ENCODE measurements at places on chromosomes 16 and 17.
A peak's percentile ranks its signal among the peaks of the same experiment; 100 is the strongest.

DNA sequence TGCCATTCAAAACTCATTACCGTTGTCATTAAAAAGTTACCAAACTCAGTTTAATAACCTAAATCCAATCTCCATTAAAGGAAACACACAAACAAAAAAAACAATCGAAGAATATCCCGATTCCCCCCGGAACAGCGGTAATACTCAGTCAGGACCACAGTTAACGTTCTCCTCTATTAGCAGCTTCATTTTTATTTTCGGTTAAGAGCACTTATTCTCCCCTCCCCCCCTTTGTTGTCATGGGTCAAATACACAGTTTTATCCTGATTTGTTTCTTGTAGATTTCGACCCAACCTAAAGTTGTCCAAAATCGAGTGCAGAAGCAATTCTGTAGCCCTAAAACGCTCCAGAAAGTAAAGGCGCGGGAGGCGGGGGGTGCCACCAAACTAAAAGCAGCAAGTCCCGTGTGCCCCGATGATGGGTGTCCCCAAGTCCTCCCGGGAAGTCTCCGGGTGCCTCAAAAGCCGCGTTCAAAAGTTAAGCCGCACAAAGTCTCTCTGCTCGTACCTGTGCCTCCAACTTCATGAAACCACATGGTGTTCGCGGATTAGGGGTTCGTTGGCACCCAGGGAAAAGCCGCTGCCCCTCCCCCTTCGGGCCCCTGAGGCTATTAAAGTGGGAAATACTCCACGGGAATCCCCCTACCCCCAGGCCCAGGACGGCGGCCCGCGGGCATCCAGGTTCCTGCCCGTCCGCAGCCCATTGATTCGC is 996 bp downstream of the SUMO2 start:
- DNase-seq, result no peak

GRCh38 chr17:19744922-19745757 is 3.0 kb downstream of the ALDH3A1 start:
- peak; percentile 63 for DNase-seq

- no peak for DNase-seq
These were observed 1.3 kb downstream of the ARRB2 start for GRCh38 chr17:4711661-4712181.

- DNase-seq, result no peak
These were observed 17.6 kb upstream of the CYLD start for GRCh38 chr16:50724306-50724705.

GRCh38 chr16:4987580-4988374 is 29.6 kb downstream of the SEC14L5 start:
- DNase-seq, result no peak

DNA sequence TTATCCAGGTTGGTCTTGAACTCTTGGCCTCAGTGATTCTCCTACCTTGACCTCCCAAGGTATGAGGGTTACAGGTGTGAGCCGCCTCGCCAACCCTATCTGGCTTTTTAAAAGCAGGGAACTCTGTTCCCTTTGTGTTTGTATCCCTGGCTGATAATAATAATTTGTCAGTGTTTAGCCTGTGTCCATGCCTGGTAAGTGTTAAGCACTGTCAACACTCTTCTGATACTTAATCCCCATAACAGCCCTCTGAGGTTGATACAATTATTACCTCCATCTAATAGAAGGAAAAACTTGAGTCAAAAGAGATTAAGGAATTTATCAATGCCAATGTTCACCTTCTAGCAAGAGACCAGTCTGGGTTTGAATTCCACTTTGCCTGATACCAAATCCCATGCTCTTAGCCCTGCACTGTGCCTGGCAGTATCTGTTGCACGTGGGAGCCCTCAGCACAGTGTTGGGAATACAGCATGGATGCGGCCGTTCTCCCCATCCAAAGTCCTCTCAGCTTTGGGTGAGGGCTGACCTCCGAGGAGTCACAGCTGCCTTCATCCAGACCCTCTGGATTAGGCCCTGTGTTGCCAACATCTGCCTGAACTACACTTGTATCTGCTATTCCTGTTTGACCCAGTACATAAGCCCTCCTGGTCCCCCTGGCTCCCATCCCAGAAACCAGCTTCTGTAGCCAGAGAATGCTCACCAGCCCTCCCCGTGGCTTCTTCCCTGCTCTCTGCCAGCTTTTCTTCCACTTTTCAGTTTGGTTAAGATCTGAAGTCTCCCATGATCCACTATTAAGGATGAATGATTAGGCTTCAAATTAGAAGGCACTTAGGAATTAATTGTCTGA is 335.6 kb upstream of the ASIC2 start:
- DNase-seq, result no peak

- DNase-seq, result no peak
These were observed 164.7 kb downstream of the SLC39A11 start for GRCh38 chr17:72927760-72928159.

GRCh38 chr17:80921741-80922579 is 69.7 kb upstream of the CHMP6 start:
- no peak for DNase-seq

DNA sequence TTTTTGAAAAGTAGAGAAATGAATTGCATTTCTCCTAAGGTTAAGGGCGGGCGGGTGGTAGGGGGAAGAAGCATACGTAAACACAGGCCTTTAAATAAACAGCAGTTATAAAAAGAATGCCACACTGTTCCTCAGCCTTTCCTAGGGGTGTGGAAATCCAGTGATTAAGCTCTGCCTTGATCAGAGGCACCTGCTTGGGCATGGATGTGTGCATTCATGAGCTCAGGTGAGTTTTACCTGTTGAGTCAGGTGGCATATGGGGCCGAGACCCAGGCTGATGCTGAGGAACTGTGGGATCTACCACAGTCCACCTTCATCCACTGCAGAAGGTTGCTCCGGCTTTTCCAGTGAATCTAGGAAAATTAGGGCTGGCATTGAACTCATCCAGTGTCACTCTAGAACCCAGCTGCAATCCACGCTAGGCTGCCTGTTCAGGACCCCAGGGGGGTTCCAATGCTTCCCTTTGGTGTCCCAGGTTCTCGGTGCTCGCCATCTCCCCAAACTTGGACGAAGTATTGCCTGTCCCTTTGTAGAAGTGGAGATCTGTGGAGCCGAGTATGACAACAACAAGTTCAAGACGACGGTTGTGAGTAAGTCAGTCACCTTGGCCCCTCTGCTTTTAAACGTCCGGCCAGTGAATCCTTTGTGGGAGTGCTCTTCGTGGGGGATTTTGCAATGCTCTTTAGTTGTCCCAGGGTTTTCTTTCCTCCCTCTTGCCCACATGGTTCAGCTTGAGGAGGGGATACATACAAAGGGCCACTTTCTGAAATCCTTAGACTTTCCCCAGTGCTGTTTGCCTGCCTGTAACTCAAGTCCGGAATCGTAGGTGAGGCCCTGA is 72.7 kb downstream of the SDR42E1 start:
- no peak for DNase-seq

GRCh38 chr17:63138713-63139112 is 172.7 kb downstream of the TANC2 start:
- DNase-seq, result peak; percentile 13

DNA sequence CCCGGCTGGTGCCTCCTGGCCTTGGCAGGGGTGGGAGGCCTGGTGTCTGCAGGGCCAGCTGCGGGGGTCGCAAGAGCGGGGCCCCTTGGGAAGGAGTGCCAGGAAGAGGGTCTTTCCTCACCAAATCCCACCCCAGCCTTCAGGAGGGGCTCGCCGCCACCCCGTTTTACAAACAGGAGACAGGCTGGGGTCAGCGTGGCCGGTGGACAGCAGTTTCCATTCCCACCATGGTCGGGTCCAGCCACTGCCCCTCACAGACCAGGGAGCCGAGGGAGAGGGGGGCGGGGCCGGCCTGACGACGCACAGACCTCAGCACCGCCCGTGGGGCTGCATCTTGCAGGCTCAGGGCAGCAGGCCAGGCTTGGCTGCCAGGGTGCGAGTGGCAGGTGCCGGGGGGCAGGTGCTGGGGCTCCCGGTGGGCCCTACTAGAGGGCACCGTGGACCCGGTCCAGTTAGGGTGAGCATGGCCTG is 7.6 kb downstream of the CBFA2T3 start:
- DNase-seq, result no peak

GRCh38 chr16:66873685-66874055 is 6.6 kb upstream of the PDP2 start:
- no peak for DNase-seq

GRCh38 chr16:14203166-14203565 is 132.0 kb downstream of the MRTFB start:
- DNase-seq, result no peak

DNA sequence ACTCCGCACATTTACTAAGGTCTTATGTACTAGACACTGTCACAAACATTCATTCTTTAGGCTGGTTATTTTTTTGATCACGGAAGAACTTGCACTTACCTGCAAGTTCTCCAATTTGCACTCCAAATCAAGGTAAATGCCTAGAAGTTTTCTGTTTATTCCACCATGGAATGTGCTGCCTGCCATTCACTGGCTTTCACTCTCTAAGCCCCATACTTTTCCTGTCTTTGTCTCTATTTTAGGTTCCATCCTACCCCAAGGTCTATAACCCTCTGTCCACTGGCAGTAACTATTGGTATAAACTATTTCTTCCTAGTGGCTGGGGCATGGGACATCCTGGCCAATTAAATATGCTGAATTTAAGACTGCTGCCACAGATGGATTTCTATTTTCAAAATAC is 15.9 kb downstream of the XPO6 start:
- DNase-seq, result no peak

- no peak for DNase-seq
These were observed 8.4 kb downstream of the FOXN1 start for GRCh38 chr17:28514561-28515002.

DNA sequence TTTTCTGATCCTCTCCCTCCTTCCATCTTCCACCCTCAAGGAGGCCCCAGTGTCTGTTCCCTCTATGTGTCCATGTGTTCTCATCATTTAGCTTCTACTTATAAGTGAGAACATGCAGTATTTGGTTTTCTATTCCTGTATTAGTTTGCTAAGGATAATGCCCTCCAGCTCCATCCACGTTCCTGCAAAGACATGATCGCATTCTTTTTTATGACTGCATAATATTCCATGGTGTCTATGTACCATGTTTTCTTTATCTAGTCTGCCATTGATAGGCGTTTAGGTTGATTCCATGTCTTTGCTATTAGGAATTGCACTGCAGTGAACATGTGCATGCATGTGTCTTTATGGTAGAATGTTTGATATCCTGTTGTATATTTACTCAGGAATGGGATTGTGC is 275.1 kb downstream of the BCAS3 start:
- no peak for DNase-seq

DNA sequence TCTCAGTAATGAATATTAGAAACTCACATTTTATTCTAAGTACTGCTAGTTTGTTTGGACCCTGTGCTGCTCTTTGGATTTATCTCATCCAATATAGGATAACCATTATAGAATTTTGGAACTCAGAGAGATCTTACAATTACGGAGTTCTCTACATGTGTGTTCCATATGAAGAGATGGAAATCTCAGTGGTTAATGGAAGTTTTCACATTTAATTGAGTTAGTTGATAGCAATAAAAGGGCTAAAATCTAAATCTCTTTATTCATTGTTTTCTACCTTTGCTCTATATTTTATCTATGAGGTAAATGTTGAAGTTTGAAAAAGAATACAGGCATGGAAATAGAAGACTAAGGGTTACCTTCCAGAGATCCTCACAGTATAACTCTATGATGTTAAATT is 558.0 kb upstream of the KIF2B start:
- DNase-seq, result no peak

DNA sequence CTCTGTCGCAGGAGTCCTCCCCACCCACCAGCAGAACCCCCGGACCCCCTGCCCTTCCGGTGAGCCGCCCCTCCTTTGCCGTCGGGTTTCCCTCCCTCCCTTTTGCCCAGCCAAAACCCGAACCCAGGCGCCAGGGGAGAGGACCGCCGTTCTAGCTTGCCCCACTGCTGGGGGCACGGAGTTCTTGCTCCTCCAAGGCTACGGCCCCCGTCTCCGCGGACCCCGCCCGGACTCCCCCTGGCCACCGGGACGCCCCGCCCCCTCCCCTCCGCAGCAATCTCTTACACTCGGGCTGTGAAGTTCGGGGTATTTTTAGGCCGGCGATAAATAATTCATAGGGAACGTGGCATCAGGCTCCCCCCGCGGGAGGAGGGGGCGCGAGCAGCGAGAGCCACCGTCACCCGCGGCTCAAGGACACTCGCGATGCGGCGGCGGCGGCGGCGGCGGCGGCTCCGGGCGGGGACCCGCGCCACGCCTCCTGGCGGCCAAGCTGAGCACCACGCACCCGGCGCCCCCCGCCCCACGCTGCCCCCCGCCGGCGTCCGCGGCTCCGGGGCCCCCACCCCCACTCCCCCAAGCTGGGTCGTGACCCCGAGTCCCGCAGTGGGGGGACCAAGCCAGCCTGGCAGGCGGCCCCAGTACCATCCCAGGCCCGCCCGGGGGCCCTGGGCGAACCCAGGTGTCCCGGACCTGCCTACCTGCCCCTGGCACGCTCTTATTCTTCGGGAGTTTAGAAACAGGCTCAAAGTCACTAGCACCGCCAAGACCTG is at the start of gene GRIN2C:
Gene GRIN2C (minus strand): TSS at position 427 of the 770 bp plus-strand sequence. CDS start 4,793 bp downstream, outside the sequence.
- DNase-seq, result no peak

DNA sequence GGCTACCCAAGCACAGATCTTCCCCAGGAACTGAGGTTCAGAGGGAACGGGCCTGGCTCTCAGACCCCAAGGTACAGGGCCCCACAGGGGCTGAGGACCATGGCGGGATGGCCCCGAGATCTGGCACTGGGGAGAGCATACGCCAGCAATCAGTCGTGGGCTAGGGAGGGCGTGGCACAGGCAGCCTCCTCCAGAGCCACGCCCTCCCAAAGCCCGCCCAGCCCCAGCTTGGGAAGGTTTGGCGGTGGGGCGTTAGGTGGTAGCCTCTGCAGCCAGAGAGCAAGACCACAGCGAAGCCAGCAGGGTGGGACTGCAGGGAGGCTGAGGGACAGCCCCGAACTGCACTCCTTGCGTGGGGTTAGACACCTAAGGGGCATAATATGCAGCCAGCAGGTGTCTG is 11.6 kb downstream of the WNT9B start:
- DNase-seq, result no peak

- peak; percentile 97 for DNase-seq
These were observed 6.4 kb downstream of the CUEDC1 start for GRCh38 chr17:57948555-57949420.

DNA sequence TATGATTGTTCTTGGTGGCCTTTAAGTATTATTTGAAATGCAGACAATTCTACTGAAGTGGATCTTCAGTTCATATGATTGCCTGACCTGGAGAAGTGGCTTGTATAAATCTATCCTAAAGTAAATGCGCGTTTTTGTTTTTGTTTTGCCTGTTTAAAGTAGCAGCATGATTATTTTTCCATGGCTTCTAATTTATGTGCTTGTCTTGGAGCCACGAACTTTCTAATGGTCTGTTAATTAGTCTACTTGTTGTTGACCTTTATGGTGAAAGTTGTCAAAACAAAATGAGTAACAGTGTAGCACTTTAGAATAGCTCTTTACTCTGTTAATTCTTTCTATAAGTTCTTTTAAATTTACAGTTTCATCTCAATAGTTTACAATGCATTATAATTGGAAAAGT is 1.7 kb downstream of the PRKAR1A start:
- DNase-seq, result no peak

- no peak for DNase-seq
These were observed 8.4 kb downstream of the GALK1 start for GRCh38 chr17:75756451-75757085.
